ENCODE measurements at places on chromosomes 3 and 15.

DNA sequence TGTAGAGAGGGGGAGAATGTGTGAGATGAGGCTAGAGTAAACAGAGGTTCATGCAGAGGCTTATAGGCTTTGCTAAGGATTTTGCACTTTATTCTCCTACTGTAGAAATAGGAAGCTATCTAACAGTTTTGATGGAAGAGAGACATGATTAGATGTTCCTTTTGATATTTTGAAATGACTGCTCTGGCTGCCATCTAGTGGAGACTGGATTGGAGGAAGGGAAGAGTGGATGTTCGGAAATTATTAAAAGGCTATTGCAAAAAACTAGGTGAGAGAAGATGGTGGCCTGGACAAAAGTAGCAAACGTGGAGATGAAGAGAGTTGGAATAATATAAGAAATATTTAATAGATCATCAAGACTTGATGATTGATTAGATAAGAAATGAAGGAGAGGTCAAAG, 42.2 kb downstream of the SYN2 start:
- no peak for DNase-seq

GRCh38 chr15:35755237-35755802, 209.4 kb upstream of the DPH6 start:
- DNase-seq = no peak

DNA sequence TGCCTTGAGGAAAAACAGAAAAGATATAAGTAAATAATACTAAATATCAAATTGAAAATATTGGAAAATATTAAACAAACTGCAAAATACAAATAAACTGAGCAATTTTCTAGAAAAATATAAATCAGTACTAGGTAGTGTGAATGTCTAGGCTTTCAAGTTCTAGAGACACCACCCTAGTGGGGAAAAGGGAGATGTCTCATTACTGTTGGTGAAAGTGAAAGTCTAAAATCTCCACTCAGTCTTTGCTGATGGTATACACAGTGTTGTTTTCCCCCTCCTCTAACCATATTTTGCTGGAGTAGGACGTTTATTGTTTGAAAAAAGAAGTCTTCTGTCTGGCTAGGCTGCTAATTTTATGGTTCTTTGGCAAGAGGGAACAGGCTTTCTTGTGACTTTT, 1368.9 kb downstream of the OTOL1 start:
- no peak for DNase-seq

GRCh38 chr3:189824629-189825312, 193.6 kb downstream of the TP63 start:
- no peak for DNase-seq

GRCh38 chr3:186798239-186798874, 7.9 kb downstream of the RFC4 start:
- DNase-seq = no peak

GRCh38 chr15:63554337-63554927, 42.8 kb upstream of the FBXL22 start:
- DNase-seq = no peak

GRCh38 chr3:120894316-120895057, 13.5 kb upstream of the STXBP5L start:
- no peak for DNase-seq

DNA sequence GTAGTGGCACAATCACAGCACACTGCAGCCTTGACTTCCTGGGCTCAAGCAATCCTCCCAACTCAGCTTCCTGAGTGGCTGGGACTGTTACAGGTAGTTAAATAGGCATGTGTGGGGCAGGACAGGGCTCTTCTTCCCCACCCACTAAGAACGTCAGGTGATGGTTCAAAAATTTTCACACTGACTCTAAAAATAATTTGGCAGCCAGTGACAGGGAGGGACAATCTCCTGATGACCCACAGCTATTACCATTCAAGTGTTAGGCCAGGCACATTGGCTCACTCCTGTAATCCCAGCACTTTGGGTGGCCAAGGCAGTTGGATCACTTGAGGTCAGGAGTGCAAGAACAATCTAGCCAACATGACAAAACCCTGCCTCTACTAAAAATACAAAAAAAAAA, 12.2 kb upstream of the TRMT10C start:
- no peak for DNase-seq
